ENCODE measurements at places on chromosomes 7 and 10.
A peak's percentile ranks its signal among the peaks of the same experiment; 100 is the strongest.

DNA sequence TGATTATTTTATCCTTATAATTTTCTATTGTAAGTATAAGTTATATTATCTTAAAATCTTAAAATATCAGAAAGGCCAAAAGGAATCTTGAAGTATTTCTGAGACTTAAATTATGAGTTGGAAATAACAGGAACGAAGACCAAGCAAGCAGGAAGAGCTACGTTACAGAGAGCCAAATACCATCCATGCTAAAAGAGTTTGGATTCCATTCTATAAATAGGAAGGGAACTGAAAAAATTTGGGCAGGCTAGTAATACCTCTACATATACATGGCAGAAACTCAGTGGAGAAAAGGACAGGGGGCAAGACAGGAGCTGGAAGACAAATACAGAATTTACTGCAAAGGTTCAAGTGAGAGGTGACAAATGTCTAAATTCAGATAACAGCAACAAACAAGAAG is 16.7 kb downstream of the ITGB1 start:
- no peak for DNase-seq

GRCh38 chr10:67603086-67603485 is 92.9 kb downstream of the CTNNA3 start:
- DNase-seq = no peak

- DNase-seq = no peak
Observed at GRCh38 chr10:32004161-32004591, 52.0 kb downstream of the KIF5B start.

DNA sequence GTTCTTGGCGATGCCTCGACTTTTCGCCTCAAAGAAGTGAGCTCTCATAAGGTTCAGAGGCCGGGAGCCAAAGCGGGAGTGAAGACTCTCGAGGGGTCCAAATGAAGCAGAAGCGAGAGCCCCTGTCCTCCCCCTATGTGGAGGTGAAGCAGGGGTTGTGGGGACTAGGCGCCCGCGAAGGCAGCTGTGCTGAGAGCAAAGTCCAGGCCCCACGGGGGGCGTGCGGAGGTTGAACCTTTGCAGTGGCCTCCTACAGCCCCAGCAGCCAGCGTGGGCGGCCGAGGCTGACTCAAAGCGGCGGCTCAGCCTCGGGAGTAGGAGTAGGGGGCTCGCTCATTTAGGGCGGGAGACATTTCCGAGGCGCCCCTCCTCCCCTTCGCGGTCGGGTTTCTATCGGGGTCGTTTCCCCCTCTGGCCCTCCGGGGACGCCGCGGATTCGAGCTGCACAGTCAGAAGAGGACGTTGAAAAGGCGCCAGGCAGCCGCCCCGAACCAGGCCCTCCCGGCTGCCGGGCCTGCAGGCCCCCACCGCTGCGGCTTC is 553 bp upstream of the ADD3 start:
- peak; percentile 9 for DNase-seq

DNA sequence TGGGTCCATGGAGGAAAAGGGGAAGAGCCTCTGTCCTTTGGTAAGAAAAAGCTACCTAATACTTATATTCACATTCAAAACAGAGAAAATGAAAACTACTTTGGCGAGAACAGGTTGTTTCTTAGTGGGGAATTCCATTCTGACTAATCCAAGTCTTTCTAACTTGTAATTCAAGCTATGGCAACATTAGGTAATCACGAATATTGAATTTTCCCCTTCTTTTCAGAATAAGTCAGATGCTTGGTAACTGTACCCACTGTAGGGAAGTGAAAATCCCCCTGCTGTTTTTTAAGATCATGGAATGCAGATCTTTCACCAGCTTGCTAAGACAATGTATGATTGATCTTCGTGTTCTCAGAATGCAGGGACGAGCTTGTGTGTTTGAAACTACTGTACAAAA is 384.4 kb downstream of the TCERG1L start:
- no peak for DNase-seq

GRCh38 chr10:33032654-33033151 is 74.7 kb upstream of the ITGB1 start:
- DNase-seq = no peak

- DNase-seq = no peak
Observed at GRCh38 chr7:42915356-42915755, 3.5 kb upstream of the C7orf25 start.

DNA sequence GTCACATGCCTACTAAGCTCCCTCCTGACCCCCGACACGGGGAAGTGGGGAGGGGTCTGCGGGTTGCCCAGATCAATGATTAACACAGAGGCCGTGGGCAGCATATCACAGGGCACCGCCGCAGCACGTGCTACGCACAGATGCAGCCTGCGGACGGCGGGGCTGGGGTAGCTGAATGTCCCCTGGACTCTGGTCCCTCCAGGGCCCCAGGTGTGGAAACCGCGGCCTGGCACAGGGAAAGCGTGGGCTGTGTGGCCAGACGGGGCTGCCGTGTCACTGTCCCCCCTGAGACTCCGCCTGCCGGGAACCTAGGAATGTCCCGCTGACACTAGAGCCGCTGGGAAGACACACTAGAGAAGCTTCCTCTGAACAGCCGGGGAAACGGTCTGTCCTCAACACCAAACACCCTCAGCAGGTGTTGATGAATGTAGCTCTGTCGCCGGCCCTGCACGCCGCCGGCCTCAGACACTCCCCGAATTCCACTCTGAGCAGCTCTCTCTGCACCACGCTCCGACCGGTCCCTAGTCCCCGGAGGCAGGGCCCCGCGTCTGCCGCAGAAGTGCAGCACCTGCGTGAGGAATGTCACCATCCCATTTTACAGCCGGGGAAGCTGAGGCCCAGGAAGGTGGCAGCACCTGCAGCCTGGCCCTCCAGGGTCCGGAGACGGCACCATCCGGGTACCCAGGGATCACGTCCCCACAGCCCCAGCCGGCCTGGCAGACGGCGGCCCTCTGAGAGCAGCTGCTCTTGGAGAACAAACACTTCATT is 33.4 kb upstream of the PDGFA start:
- no peak for DNase-seq

DNA sequence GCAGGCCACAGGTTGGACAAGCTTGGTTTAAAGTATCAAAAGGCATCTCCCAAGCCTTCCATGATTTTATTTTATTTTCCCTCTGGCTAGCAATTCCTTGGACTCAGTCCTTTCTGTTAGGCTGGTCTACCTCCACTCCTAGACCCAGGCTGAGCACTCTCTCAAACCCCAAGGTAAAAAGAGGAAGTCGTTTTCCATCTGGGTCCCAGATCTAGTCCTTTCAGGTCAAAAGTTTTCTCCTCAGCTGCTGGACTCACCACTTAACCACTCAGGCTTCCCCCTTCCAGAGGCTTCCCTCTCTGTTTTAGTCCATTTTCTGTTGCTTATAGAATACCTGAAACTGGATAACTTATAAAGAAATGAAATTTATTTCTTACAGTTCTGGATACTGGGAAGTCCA is 252.3 kb upstream of the MKLN1 start:
- no peak for DNase-seq

DNA sequence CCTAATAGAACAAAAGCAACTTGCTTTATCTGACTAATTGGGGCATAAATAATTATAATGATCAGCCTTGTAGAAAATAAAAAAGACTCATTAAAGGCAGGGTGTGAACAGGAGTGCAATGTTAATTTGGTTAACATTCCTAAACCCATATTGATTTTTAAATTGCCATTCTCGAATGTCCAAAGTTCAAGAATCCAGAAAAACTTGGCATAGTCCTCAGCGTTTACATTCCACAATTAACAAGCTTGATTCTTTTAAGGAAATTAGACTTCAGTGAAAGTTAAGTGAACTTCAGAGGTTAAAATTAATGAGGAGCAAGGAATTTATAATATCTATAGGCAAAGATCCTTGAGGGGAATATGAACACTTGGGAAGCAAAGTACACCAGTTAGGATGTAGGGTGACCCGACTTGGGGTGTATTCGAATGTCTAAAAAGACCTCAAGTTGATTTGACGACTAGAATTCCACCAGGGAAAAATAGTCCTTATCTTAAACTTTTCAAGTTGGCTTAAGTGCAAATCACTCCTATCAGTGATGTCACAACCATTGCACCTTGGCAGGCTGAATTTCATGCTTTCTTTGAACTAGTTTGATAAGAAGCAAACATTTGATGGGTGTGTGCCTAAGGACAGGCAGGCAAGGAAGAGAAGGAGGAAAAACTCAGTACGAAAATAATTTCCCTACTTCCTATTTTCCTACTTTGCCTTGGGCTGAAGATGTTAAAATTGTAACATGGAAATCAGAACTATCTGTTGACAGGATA is 830.4 kb upstream of the COBL start:
- DNase-seq = no peak

DNA sequence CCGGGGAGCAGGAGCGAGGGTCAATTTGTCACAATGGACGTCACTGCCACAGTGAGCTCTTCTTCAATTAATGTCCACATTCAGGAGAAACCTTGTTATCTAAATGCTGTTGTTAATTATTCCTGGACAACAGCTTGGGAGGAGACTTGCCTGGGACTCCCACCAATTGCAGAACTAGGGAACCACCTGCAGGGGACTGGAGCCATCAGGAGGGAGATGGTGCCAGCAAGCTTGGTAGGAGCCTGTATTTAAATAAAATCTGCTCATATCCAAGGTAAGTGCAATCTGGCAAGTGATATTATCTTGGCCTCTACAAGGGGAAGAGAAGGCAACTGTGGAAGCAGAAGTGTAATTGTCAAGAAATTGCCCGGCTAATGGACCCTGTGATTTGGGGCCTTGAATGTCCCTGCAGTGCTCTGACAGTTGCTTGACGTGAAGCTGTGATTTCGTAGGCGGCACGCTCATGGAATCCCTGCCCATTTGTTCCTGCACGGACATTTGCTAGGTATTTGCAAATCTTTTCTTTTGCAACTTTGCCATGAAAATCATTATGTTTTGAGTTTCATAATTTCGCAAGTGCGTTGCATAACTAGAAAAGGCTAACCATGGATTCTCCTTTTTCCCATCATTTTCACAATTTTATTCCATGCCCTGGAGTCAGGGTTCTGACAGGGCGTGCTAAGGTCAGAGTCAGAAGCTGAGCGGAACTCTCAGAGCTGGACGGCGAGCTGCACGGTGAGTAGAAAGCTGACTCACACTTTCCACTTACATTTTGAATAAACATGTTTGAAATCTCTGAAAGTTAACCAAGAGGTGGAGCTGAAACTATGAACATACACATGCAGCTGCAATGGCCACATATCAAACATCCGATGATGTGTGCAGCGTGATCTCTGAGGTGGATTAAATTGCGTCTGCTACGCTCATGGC is 84.9 kb upstream of the TCERG1L start:
- no peak for DNase-seq

GRCh38 chr10:124738441-124738840 is 5.7 kb downstream of the FAM53B start:
- DNase-seq = no peak

GRCh38 chr7:106031300-106032035 is 68.4 kb downstream of the CDHR3 start:
- DNase-seq = no peak

- DNase-seq = no peak
Observed at GRCh38 chr7:101687081-101687480, 58.0 kb upstream of the MYL10 start.

GRCh38 chr7:33750177-33750576 is 155.2 kb upstream of the BMPER start:
- DNase-seq = no peak
